ENCODE measurements at places on chromosomes 6 and 20.
A peak's percentile ranks its signal among the peaks of the same experiment; 100 is the strongest.

- no peak for DNase-seq
These were observed 109.6 kb downstream of the CARMIL1 start for GRCh38 chr6:25388776-25389175.

DNA sequence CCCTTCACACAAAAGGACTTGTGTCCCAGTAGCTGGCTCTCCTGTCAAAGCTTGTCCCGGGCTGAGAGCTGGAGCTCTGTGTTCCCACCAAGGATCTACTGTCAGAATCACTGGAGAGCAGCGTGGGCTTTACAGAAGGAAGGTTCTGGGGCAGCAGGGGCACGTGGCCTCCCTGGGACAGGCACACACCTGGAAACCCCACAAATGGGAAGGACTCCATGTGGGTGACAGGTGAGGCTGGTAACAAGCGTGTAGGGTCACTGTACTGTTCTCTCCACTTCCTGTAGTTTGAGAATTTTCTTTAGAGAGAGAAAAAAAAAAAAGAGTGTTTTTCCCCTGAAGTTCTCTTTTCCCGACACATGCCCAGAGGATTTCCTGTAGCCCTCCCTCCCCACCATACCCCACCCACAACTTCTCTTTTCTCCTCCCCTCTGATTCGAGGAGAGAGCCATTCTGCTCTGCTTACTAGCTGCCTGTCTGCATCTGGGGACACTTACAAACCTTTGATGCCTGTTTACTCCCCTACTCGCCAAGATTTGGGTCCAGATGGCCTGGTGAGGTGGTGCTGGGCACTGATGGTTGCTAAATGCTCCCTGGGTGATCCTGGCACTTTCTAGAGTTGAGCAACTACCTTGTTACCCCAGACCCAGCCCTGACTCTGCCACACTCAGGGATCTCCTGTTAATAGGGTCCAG is 84.1 kb upstream of the SIRPA start:
- DNase-seq = peak; percentile 81

GRCh38 chr6:162442687-162443086 is 284.9 kb downstream of the PRKN start:
- DNase-seq = peak; percentile 34

- no peak for DNase-seq
These were observed 7.8 kb downstream of the STX7 start for GRCh38 chr6:132505158-132505557.

- no peak for DNase-seq
These were observed 114.2 kb downstream of the BCAS1 start for GRCh38 chr20:53956013-53956715.

DNA sequence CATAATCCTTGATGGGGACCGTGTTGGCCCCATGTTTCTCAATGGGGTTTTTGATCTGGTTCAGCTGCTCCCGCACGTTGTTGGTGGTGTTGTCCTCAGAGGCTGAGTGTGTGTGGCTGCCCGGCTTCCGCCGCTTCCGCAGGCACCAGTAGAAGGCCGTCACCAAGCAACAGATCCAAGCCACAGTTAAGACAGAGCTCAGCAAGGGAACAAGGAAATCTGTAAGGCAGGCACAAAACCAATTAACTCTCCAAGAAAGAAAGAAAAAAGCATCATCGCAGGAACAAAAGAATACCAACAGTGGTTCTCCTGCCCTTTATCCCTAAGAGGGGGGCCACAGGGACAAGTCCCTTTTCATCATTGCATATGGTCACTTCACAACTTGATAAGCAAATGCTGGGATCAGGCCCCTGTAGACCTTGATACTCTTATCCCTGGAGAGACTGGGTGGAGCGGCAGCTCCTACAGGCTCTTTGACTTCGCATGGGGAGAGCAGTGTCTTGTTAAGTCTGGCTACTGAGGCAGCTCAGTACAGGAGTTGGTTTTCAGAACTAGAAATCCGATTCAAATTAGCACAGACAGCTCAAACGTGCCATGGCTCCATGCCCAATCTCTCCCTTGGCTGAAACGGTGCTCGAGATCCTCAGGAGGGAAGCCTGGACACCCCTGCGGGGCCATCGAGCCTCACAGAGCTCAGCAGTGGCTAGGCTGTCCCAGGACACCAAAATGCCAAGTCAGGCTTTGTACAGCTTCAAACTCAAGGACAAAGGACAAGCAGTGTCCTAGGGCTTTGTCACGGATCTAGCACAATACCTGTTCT is 33.9 kb downstream of the JAG1 start:
- DNase-seq = peak; percentile 15

DNA sequence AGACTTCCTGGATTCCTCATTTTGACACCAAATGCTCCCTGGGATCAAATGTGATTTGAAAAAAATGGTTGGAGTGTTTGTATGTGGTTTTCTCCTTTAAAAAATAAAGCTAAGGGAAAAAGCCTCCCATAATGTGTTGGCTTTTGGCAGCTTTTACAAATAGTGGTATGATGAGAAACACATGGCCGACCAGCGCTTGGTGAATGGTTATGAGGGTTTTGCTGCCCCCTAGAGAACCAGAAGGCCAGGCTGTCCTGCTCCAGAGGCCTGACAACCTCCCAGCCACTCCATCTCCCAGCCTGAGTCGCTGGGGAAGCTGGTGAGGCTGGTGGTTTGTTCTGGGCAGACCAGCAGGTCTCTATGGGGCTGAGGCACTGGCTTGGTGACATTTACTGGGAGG is 69.3 kb downstream of the CLIC5 start:
- no peak for DNase-seq

- DNase-seq = no peak
These were observed 656.7 kb downstream of the EPHA7 start for GRCh38 chr6:92762443-92763273.

GRCh38 chr6:90701146-90701781 is 114.4 kb upstream of the MAP3K7 start:
- no peak for DNase-seq

DNA sequence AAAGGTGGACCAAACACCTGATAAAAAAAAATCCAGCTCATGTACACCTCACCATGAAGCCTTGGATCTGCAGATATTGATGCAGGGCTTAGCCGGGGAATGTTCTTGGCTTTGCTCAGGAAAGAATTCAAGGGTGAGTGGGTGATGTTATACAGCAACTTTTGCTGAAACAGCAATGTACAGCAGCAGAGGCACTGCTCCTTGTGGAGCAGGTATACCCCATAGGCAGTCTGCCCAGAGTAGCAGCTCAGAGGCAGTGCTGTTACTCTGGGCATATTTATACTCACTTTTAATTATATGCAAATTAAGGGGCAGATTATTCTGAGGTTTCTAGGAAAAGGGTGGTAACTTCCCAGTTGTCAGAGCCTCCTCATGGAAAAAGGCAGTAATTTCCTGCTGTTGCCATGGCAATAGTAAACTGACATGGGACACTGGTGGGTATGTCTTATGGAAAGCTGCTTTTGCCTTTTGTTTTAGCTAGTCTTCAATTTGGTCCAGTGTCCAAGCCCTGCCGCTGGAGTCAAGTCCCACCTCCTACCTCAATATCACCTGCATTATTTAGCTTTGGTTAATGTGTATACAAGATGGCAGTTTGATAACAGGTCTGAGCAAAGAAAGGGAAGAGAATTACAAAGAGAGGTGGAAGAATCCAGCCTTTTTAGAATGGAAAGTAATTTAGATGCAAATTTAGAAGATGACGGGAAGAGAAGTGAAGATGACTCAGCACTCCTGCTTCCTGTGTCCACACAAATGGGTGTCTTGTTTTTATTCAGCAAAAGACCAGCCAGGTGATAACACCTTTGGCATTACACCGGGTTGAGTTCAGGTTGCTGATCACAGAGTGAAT is 110.1 kb upstream of the JAG1 start:
- no peak for DNase-seq

- DNase-seq = no peak
These were observed 61.2 kb downstream of the C6orf52 start for GRCh38 chr6:10633216-10633615.

DNA sequence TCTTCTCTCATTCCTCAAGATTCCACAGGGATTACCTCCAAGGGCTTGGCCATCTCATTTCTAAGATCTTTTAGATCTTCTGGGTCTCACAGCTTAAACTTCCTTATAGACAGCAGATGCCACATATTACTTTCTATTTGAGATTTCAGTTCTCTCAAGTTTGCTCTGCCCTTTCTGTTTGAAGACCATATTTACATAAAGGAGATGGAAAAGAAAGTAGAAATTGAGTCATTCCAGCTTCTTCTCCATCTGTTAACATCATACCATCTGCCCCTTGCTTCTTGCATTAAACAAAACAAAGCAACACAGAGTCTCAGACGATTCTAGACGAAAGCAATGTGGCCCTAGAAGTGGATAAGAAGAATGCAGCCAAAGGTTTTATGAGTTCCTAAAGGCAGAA is 203.4 kb downstream of the TTLL2 start:
- no peak for DNase-seq

DNA sequence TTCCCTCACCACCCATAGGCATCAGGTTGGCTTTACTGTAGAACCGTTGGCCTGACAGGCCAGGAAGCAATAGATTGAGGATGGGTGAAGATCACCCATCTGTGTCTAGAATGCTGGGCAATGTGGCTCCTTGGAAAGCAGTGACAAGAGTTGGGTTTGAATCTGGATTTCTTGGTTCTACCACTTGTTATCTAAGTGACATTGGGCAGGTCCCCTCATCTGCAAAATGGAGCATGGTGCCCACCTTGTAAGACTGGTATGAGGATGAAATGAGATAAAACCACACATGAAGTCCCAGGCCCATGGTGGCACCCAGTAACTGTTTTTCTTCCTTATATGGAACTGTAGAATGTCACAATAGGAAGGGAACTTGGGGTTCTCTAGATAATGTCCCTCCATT is 22.6 kb upstream of the SIRPB2 start:
- no peak for DNase-seq

DNA sequence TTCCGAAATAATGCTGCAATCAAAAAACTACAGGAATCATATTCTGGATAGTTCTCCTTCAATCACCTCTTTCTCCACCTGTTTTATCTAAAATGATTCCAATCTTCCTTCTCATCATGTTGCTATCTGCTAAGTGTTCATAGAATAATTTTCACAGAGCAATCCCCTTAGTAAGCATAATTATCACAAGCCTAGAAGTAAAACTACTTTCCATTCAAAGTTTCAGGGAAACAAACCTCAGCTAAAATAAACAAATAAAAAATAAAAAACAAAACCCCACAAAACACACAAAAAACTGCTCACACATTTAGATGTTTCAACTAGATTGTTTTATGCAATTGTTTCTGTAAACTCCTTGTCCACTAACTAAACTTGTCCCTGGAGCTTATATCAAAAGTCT is 291.2 kb downstream of the PHACTR1 start:
- no peak for DNase-seq

GRCh38 chr6:47151232-47151898 is 109.2 kb upstream of the ADGRF1 start:
- DNase-seq = no peak

GRCh38 chr6:117974914-117975627 is 68.0 kb downstream of the SLC35F1 start:
- no peak for DNase-seq

DNA sequence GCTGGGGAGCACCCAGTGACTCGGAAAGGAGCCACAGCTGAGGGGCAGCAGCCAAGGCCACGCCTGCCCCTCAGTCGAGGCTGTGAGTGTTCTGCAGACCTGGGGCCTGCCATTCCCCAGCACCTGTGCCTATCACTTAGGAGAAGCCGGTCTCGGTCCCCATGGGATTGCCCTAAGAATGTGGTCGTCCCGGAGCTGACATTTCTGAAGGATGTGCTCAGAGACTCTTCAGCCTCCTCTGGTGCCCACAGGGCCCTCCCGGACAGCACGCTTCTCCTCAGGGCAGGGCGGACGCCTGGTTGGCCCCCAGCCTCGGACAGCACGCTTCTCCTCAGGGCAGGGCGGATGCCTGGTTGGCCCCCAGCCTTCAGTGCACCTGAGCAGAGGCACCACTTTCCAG is 223.9 kb downstream of the ERMARD start:
- DNase-seq = no peak

GRCh38 chr20:8749986-8750385 is 318.9 kb upstream of the PLCB4 start:
- no peak for DNase-seq

DNA sequence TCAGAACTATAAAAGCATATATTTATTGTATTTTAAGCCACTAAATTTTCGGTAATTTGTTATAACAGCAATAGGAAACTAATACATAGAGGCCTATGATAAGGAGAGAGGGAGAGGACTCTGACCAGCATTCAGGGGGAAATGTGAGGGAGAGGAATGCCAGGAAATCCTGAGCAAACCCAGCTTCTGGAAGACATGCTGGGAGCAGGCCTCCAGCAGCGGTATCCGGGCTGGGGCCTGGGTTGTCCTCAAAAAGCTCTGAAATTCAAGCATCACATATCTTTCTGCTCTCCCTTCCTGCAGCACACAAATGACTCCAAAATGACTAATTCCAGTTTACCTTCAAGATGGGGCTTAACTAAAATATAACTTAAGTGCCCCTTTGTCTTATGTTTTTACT is 33.4 kb upstream of the RIMS1 start:
- DNase-seq = no peak

DNA sequence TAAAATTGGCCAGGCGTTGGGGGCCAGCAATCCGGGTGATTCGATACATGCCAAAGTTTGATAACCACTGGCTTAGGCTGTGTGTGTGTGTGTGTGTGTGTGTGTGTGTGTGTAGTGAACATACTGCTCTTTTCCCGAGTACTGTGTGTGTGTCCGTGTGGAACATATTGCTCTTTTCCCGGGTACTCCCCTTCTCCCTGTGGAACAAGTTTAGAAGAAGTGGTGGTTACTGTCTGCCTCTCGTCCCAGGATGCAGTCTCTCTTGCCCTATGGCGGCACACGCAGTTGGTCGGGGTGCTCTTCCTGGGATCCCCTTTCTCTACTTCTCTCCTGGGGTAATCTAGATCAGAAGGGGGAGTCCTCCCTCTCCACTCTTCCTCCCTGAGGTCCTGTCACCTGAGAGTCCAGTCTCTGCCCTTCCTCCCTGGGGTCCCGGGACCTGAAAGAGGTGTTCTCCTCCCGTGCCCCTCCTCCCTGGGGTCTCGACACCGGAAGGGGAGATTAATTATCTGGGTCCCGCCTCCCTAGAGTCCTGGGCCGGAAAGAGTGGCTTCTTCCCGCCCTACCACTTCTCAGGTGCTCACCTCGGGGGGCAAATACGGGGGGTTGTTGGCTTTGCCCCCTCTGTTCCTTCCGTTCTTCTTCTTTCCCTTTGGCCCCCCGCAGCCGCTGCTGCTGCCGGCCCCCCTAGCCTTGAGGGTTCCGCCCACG is 516 bp downstream of the GTPBP2 start:
- DNase-seq = no peak

DNA sequence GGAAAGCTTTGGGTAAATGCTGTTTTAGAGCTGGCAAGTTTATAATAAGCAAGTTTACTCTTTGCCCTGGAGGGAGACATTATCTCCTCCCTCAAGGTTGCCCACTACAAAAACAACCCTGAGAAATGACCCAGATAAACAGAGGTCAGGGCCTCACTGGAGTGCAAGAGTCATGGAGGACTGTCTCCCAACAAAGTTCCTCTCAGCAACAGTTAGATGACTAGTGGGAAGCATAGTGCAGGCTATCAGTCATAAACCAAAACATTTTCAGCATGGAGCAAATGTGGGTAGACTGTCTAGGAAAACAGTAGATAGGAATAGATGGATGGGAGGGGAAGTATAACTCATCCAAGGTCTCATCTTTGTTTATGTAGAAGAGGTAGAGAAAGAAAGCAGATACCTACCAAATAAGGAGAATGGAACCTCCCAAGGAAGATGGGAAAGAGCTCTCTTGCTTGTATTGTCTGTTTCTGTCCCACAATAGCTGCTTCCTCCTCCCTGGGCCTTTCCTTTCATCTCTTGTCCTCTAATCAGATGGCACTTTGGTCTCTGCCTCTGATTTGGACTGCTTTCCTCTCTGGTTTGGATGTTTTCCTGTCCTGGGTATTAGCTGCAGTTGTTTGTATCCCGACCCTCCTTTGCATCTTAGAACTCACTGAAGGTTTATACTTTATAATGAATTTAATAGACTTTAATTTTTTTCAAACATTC is 95.4 kb downstream of the WASF1 start:
- no peak for DNase-seq

Measured in C1 segment of cervical spinal cord (tissue), 14 donors.